ENCODE measurements at places on chromosomes 11 and 22.

- DNase-seq: no peak
Observed at GRCh38 chr11:35398881-35399280, 20.5 kb downstream of the SLC1A2 start.

DNA sequence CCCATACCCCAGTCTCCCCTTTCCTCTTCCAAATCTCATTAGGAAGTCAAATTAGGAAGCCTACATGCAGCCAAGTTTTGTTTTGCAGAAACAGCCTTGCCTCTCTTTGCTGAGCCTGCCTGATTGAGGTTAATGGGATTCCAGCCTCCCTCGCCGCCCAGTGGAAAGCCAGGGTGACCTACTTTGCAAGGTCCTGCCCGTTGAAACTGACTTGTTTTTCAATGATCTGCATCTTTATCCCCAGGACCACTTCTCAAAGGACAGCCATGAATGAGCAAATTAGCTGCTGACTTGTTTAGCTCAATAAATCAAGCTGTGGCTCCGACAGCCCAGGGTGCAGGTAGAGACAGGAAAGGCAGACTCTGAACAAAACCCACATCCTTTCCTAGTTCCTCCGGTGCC lies 110.4 kb downstream of the RRAS2 start:
- no peak for DNase-seq

DNA sequence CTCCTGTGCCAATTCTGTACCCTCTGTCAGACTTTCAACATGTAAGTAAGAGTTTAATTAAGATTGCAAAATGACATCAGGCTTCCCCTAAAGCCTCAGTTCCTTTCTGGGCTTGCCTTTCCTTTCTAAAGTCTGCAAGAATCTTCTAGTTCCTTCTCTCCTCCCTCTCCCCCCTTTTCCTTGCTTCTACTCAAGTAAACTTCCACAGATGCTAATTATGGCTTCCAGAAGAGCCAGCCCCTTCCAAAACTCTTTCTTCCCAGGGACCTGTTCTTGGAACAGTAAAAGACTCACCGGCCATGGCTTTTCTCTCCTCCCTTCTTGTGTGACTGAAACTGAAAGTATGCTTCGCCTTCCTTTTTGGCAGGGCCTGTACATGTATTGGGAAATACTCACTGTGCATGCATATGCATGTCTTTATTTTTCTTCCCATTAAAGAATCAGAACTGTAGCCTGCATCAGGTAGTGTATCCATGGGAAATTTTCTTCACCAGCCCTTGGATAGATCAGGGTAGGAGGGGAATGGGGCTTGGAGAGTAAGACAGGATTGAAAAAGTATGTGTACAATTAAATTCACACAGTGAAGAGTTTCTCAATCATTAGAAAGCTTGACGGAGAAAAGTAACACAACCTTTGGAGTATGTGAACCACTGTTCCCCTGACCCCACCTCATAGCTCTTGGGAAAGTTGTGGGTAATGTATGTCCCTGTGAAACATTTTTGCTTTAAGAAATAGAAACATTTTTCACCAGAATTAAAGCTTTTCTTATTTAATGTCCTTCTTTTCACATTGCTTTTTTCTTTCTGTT lies at the start of gene CASP1:
CASP1 (minus strand) TSS at position 332 of the 808 bp plus-strand sequence; CDS start at position 301, 31 bp downstream.
- DNase-seq: peak; percentile 4

- DNase-seq: no peak
Observed at GRCh38 chr11:25961539-25961938, 370.4 kb upstream of the ANO3 start.

DNA sequence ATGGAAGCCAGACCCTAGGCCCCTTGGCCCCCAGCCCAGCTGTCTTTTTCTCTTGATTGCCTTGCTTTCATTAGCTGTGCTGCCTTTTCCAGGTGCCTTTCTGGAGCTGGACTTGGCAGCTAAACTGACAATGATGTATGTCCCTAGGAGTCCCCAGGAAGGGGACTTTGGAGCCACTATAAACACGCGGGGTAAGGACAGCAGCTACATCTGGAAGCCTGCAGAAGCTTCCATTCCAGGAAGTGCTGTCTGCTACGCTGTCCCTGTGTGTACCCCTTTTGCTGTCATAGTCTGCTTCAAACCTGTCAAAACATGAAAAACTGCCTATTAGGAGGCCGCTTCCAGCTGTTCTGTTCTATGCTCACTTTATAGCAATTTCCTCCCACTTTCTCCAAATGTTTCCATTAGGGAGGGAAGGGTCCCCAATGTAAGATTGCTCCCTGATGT lies 153.3 kb upstream of the RAG2 start:
- no peak for DNase-seq

- no peak for DNase-seq
Observed at GRCh38 chr11:78470861-78471442, 53.3 kb upstream of the GAB2 start.

- no peak for DNase-seq
Observed at GRCh38 chr11:34745195-34745594, 124.3 kb downstream of the EHF start.

GRCh38 chr11:126805870-126806269 lies 194.7 kb downstream of the KIRREL3 start:
- no peak for DNase-seq

- DNase-seq: no peak
Observed at GRCh38 chr11:111913997-111914396, 1.5 kb downstream of the HSPB2 start.

- DNase-seq: no peak
Observed at GRCh38 chr22:45859231-45860161, 117.5 kb downstream of the WNT7B start.

GRCh38 chr11:72030472-72031045 lies 31.9 kb downstream of the IL18BP start:
- DNase-seq: no peak

DNA sequence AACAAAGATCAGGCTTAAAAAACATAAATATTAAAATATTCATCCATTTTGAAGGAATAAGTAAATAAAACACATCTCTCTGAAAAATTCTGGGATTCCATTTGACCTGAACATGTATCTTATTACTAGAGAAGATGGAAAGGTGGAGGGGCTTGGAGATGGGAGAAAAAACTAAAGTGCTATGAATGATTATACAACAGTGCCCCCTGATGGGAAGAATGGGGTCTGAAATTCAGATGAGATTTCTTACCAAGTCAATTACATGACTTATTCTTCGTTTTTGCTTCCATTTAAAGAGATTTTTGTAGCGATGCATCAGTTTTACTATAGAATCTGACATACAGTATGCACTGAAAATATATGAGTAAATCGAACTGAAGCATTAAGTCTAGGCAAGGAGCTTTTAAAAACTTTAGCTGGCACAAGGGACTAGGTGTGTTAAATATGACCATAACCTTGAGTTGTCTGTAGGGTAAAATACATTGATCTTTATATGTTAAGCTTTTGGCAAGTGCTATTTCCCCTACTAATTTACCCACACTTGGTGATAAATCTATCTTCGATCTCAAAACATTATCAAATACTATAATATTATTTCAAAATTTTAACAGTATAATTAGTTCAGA lies 718.8 kb downstream of the CNTN5 start:
- DNase-seq: no peak

DNA sequence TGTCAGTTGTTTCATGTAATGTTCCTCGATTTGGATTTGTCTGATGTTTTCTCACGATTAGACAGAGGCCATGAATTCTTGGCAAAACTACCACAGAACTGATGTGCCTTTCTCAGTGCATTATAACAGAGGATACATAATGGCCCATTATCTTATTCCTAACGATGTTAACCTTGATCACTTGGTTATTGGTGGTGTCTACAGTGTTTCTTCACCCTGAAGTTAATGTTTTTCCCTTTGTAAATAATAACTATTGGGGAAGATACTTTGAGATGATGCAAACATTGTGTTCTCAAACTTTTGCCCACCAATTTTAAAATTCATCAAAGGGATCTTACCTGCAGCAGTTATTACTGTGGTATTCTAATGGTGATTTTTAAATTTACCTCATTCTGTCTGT lies 13.1 kb downstream of the RAB6A start:
- DNase-seq: no peak

GRCh38 chr11:68077617-68078582 lies 39.1 kb downstream of the TCIRG1 start:
- no peak for DNase-seq

DNA sequence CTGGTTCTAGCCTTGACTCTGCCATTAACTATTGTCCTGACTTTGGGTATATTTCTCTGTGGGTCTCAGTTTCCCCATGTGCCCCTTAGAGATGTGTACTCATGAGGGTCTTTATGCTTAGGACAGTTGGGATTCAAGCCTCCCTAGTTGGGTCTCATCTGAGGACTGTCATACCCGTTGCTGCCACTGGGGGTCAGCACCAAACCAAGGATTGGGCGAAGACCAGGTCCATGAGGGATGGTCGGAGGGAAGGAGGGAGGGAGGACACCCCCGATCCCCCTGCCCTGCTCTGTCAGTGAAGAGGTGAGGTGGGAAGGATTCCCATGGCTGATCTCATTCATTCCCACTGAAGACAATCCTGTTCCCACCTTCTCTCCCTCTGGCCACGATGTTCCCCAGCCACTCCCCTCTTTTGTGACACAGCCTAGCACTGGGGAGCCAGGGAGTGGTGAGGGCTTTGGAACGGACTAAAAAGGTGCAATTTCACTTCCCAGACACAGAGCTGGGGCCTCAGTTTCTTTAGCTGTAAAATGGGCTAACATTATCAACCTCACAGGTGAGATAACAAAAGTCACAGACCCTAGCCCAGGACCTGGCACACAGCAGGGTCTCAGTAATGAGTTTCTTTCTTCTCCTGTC lies 12.4 kb upstream of the KLHL35 start:
- DNase-seq: peak; percentile 53

DNA sequence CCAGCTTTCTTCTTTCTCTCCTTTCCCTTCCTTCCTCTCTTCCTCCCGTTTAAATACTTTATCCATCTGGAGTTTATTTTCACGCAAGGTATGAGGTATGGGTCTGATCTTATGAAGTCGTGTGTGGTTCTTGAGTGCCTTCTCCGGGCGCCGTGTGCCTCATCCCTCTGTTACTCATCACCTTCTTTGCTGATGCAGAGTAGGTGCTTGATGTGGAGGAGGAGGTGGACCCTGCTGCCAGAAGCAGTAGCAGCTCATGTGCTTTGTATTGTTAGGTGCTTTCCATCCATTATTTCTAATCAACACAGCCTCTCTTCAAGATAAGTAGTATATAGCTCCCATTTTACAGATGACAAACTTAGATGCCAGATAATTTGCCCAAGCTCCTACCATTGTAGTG lies 47.0 kb downstream of the TNRC6B start:
- peak; percentile 47 for DNase-seq

DNA sequence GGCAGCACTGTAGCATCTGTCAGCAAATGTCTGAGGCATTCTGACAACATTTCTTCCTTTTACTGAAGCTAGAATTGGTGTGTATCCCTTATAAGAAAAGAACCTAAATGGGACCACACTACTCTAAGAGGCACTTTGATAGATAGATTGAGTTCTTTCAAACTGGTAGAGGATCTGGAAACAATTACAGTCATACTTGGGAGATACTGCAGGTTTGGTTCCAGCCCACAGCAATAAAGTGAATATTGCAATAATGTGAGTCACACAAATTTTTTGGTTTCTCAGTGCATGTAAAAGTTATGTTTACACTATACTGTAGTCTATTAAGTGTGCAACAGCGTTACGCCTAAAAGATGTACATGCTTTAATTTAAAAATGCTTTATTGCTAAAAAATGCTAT lies 96.9 kb downstream of the SBF2 start:
- no peak for DNase-seq

- DNase-seq: no peak
Observed at GRCh38 chr11:6670202-6670830, 12.8 kb downstream of the MRPL17 start.

DNA sequence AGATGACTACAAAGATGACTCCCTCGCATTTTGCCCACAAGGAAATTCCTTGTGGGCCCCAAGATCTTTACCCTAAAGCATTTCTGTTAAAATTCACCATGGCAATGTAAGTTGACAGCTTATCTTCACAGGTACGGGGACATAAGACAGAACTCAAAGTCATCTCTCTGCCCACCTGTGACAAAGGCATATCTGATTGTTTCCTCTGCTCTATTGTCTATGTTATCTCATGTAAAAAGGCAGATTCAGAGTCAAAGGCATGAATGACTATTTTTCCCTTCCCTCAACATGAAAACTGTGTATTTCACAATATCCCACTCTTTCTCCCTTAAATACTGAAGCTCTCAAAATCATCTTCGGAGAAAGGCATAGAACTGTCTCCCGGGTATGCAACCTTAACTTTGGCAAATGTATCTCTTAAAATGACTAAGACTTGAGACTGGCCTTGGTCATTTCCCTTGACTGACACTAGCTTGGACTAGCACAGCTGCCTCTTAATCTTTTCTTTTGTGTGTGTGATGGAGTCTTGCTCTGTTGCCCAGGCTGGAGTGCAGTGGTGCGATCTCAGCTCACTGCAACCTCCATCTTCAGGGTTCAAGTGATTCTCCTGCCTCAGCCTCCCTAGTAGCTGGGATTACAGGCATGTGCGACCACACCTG lies 103.2 kb downstream of the MICAL3 start:
- DNase-seq: no peak

- DNase-seq: no peak
Observed at GRCh38 chr11:3867209-3868091, 12.0 kb downstream of the STIM1 start.

DNA sequence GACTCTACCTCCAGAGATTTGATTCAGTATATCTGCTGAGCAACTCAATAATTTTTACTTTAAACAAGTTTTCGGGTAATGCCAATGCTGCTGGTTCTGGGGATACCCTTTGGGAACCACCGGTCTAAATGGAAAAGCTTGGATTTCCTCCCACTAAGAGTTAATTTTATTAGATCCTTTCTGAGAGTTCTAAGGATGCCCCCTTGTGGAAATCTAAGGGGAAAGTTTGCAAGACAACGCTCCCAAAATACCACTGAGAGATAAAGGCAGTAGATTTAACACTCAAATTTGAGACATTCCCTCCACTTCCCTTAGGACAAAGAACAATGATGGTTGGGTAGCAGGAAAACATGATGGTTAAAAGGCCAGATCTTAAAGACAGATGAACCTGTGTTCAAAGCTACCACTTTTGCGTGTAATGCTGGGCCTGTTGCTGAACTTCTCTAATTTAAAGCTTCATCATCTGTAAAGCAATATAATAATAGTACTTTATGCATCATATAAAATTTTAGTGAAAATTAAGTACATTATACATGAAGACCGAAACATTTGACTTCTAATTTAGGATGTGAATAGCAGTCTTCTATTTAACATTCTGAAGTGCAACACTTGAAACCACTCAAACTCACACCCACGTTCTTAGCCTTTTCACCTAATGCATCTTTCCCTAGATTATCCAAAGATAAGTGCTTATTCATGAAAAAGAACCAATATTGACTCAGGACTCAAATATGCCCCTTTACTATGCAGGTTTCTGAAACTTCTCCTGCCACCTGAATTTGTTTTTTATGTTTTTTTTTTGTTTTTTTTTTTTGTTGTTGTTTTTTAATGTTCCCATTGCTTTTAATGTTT lies 110.1 kb upstream of the LUZP2 start:
- no peak for DNase-seq

GRCh38 chr22:17241576-17242330 lies 22.5 kb upstream of the ADA2 start:
- DNase-seq: no peak
